Mesothelial cell of epicardium (in vitro differentiated cells): ENCODE measurements at places on chromosomes 5 and 9. TPM values are rescaled to one million over a fixed set of nuclear protein-coding genes. Genes with fewer than 3 reads are reported as not detected.

DNA sequence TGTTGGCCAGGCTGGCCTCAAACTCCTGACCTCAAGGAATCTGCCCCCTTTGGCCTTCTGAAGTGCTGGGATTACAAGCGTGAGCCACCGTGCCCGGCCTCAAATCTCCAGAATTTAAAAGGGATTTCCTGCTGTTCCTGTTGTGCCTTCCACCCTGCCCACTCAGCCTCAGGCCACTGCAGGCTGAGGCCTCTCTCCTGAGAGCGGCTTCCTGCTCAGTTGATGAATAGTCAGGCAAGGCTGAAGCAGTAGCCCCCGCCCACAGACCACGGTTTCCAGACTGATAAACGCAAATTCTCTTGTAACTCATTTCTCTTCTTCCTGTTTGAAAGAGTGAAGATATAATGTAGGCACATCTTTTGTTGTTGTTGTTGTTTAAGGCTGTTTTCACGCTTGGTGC lies 127.0 kb upstream of the PLCXD3 start:
- no peaks in the 10 kb centered on the region for H3K36me3 ChIP-seq
- peak overlapping the region; percentile 51 for H3K27ac ChIP-seq
- no peak for DNase-seq
- peaks cover 8% of the 10 kb centered on the region for H3K4me1 ChIP-seq
- no peak overlapping the region for H3K4me3 ChIP-seq

DNA sequence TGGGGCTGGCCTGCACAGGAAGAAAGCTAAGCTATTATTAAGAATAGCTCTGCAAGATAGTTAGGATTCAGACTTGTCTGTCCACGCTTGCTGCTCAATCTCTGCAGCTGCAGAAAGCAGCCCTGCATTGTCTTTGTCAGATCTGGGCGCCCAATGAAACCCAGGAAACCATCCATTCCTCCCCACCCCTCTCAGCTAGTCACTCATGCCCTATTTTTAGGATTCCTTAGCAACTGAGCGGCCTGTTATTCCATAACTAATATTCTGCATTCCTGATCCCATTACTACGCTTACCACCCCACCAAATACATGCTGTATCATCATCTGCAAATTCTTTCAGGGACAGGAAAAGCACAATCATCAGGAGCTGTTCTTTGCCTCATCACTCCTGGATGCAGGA lies 52.9 kb upstream of the APC start:
- no peak overlapping the region for H3K4me3 ChIP-seq
- peaks cover 61% of the 10 kb centered on the region for H3K4me1 ChIP-seq
- H3K27ac ChIP-seq = no peak overlapping the region
- H3K36me3 ChIP-seq = no peaks in the 10 kb centered on the region
- no peaks in the 10 kb centered on the region for H3K27me3 ChIP-seq

The SOX30 gene
- total RNA-seq = not detected in 3 replicates

DNA sequence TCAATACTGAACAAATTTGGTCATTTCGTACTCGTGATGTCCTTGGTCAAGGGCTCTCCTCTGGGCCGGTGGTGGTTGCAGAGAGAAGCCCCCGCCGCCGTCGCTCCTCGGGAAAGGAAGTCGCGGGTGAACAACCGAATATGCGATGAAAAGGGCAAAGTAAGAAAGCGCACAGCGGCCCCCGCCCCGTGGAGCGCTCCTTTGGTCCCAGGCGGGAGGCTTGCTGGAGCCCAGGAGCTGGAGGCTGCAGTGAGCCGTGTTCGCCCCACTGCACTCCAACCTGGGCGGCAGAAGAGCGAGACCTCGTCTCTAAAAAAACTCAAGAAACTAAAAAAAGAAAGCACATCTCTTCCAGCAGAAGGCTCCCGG lies 108.4 kb upstream of the LARP1 start:
- no peak overlapping the region for H3K27ac ChIP-seq
- peak overlapping the region; percentile 60 for H3K4me3 ChIP-seq
- DNase-seq = no peak
- H3K36me3 ChIP-seq = peaks cover 1% of the 10 kb centered on the region
- H3K27me3 ChIP-seq = peaks cover 25% of the 10 kb centered on the region

DNA sequence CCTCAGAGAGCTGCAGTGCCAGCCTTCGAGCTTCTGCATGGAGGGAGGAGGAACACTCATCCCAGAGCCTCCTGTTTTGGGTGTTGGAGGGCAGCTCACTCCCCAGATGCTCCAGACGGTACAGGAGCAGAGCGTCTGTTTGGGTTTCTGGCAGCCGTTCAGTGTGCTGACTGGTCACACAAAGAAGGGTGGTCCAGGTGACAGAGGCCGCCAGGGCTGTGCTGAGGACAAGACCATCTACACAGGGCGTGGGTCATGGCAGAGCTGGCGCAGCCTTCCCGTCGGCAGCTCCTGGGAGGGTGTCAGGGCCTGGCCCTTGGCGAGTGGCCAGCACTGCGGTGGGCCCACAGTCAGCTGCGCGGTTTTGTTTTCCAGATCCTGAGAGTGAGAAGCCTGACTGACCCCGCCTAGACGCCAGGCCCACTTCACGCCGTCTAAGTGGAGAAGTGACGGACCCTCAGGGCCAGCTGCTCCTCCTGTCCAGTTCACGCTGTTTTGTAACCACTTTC lies 131.4 kb upstream of the FAM120A start:
- H3K27me3 ChIP-seq = peaks cover 10% of the 10 kb centered on the region
- no peaks in the 10 kb centered on the region for H3K4me1 ChIP-seq
- no peaks in the 10 kb centered on the region for H3K36me3 ChIP-seq
- DNase-seq = no peak

GRCh38 chr5:173246511-173246910 lies 11.5 kb upstream of the NKX2-5 start:
- peaks cover 7% of the 10 kb centered on the region for H3K4me1 ChIP-seq
- H3K27ac ChIP-seq = no peak overlapping the region
- peaks cover 98% of the 10 kb centered on the region for H3K27me3 ChIP-seq
- no peak overlapping the region for H3K4me3 ChIP-seq

The SH3TC2 gene
- total RNA-seq = 5.2 to 6.8 TPM (median 5.6 TPM) in 3 replicates

DNA sequence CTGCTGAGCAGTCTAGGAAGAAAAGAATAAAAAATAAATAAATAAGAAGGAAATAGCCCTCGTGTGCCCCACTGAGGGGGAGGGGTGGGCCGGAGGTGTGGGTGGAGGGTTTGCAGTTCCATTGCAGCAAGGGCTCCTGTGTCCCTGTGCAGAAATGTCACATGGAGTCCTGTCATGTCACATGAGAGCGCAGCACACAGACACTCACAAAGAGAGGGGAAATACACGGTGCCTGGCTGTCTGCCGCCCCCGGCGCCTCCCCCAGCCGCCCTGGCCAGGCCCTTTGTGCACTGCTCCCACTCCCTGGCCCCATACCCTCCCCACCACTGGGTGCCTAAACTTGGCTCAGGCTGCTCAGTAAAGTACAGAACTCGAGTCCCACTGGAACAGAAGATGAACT lies 55.6 kb upstream of the SPTLC1 start:
- no peak overlapping the region for H3K4me3 ChIP-seq
- H3K4me1 ChIP-seq = no peaks in the 10 kb centered on the region
- DNase-seq = no peak
- no peaks in the 10 kb centered on the region for H3K27me3 ChIP-seq
- no peak overlapping the region for H3K27ac ChIP-seq
- H3K36me3 ChIP-seq = no peaks in the 10 kb centered on the region

The DOCK2 gene
- 0.16 to 0.25 TPM (median 0.18 TPM) in 3 replicates for total RNA-seq

DNA sequence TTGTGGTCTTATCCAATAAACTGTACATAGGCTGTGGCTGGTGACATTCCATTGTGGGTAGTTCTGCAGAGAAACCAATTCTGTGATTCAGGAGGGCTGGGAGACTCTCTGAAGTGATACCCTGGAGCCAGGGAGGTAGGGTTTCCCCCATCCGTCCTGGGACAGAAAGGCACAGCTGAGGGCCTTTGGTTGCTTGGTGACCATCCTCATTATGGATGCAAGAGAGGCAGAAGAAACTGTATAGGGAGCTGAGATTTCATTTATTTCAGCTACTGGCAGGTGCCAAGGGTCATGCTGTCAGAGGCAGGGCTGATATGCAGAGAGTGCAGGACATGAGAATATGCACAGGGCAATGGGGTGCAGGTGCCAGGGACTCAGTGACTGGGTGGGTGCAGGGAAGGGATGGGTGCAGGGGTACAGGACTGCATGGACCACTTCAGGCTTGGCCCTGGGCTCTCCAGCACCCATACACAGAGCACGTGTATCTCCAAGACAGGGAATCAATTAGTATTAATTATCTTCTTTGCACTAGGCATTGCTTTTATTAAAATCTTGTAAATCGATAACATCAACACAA lies 236.5 kb downstream of the ICE1 start:
- H3K27ac ChIP-seq = no peak overlapping the region
- no peaks in the 10 kb centered on the region for H3K36me3 ChIP-seq
- no peak overlapping the region for H3K4me3 ChIP-seq

- no peak overlapping the region for H3K4me3 ChIP-seq
- H3K27me3 ChIP-seq = peaks cover 9% of the 10 kb centered on the region
- H3K27ac ChIP-seq = no peak overlapping the region
- H3K36me3 ChIP-seq = no peaks in the 10 kb centered on the region
- DNase-seq = no peak
- peaks cover 14% of the 10 kb centered on the region for H3K4me1 ChIP-seq
Observed at GRCh38 chr5:152465140-152465539, 60.1 kb upstream of the NMUR2 start.
